Right ventricle myocardium superior (tissue), 1 donor: ENCODE measurements at places on chromosomes 12 and 14. TPM values are rescaled to one million over a fixed set of nuclear protein-coding genes. Genes with fewer than 3 reads are reported as not detected.

The PROX2 gene
- not detected for total RNA-seq

The NOS1 gene
- total RNA-seq, result 0.19 TPM

The MAP3K9 gene
- total RNA-seq, result 1.4 TPM

The DLST gene
- total RNA-seq, result 205 TPM
